ENCODE measurements at places on chromosomes 6 and 20.

- no peaks in the 10 kb centered on the region for H3K4me1 ChIP-seq
- no peaks in the 10 kb centered on the region for H3K36me3 ChIP-seq
- H3K27me3 ChIP-seq: no peaks in the 10 kb centered on the region
- DNase-seq: no peak
- H3K4me3 ChIP-seq: no peak overlapping the region
- no peak overlapping the region for H3K27ac ChIP-seq
Measured at GRCh38 chr20:9642882-9643281, 128.5 kb downstream of the LAMP5 start.

- no peaks in the 10 kb centered on the region for H3K36me3 ChIP-seq
- H3K27ac ChIP-seq: no peak overlapping the region
- H3K4me1 ChIP-seq: no peaks in the 10 kb centered on the region
- DNase-seq: no peak
Measured at GRCh38 chr6:123171341-123172115, 175.5 kb downstream of the CLVS2 start.

- H3K4me1 ChIP-seq: no peaks in the 10 kb centered on the region
- DNase-seq: no peak
- H3K27me3 ChIP-seq: peaks cover 9% of the 10 kb centered on the region
- no peak overlapping the region for H3K27ac ChIP-seq
- no peak overlapping the region for H3K4me3 ChIP-seq
Measured at GRCh38 chr6:110485491-110485890, 9.1 kb upstream of the SLC22A16 start.

DNA sequence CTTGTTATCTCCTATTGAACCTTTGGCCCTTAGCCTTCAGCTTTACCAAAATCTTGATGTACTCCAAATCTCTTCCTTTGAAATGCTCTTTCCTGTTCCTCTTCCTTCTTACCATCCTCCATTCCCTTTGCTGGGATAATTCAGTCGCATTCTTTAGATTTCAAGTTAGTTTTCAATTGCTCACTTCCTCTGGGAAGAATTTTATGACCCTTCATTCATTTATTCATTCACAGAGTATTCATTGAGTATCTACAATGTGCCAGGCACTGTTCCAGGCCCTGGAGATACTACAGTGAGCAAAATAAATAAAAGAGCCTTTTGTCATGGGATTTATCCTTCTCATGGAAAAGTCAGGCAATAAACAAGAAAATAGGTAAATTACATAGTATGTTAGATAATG lies 548.2 kb upstream of the FLRT3 start:
- H3K36me3 ChIP-seq: no peaks in the 10 kb centered on the region
- no peak overlapping the region for H3K27ac ChIP-seq
- H3K27me3 ChIP-seq: no peaks in the 10 kb centered on the region
- no peak for DNase-seq
- H3K4me3 ChIP-seq: no peak overlapping the region

- H3K27me3 ChIP-seq: peaks cover 3% of the 10 kb centered on the region
- H3K4me3 ChIP-seq: no peak overlapping the region
- no peaks in the 10 kb centered on the region for H3K36me3 ChIP-seq
- no peak overlapping the region for H3K27ac ChIP-seq
- no peaks in the 10 kb centered on the region for H3K4me1 ChIP-seq
- no peak for DNase-seq
Measured at GRCh38 chr20:19620446-19620845, 137.6 kb upstream of the RIN2 start.
